ENCODE measurements at places on chromosomes 2 and 18. TPM values are rescaled to one million over a fixed set of nuclear protein-coding genes. Genes with fewer than 3 reads are reported as not detected.

ZBTB7C gene
- 3.4 TPM for total RNA-seq

STRADB gene
- total RNA-seq = 51.7 TPM

DNA sequence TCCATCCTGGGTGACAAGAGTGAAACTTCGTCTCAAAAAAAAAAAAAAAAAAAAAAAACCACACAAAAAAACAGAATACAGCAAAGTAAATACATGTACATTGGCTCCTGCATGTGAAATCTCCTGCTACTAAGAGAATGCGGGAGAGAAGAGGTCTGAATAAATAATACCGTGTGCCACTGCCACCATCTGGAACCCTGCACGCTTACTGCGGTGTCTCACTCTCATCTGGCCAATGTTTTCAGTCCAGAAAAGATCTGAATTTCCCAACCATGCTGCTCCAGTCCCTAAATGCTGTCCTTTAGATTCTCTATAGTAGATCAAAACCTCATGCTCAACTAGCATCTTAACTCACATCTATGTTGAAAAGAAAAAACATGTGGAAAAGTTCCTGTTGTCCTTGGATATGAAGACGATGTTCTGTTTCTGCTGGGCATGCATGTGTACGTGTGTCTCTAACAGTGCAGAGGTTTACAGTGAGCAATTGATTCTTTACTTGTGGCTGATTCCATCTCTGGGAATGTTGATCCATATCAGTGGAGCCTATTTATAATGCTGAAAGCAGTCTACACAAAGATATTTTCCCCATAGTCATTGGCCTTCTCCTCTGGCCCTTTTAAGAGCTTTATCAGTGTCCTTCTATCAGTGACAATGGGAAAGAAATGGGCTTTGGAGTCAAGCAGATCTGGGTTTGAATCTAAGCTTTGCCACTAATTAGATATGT is 11.9 kb downstream of the STON1 start:
- no peak for DNase-seq

DNA sequence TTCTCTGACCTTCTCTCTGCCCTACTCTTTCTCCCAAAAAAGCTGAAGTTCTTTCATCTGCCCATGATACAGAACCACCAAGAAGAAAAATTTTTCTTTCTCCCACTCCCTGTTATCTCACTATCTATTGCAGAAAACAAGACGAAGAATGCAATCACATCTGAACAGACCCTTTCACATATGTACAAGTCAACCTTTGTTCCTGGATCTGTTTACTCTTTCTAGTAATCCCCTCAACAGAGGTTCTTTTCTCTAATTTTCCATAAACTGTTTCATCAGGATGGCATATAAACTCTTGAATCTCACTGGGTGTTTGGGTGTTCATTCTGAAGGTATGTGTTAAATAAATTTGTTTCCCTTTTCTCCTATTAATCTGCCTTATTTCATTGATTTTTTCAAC is 1262.7 kb upstream of the NRXN1 start:
- DNase-seq = no peak

COL4A4 gene
- 0.41 TPM for total RNA-seq

DNA sequence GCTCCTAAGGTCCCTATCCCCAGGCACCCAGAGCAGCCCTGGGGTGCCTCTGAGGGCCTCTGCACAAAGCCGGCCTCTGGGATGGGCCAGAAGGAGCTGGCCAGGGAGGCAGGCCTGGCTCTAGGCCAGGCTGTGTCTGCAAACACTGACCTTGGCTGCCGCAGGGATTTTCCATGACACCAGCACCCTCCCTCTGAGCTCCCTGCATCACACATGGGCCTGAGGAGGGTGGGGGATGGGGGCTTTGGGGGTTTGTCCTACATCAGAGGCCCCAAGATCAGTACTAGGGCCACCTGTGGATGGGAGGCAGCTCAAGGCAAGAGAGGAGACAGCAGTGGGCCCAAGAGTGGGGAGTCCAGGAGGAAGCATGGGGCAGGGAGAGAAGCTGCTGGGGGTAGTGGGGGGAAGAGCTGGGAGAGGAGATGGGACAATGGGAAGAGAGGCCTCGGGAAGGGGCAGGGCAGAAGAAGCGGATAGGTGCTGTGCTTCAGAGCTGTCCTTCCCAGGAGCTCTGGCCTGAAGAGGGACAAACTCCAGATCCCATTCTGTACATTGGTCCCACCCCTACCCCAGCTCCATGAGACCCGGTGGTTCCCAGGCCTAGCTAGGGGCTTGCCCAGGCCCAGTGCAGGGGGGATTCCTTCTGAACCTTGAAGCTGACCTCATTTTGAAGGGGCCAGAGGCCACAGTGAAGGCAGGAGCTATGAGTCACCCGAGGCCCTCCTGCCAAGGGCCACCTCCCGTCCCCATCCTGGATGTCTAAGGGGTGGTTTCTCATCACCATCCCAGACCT is 28.0 kb downstream of the KCNK3 start:
- peak; percentile 73 for DNase-seq

DNA sequence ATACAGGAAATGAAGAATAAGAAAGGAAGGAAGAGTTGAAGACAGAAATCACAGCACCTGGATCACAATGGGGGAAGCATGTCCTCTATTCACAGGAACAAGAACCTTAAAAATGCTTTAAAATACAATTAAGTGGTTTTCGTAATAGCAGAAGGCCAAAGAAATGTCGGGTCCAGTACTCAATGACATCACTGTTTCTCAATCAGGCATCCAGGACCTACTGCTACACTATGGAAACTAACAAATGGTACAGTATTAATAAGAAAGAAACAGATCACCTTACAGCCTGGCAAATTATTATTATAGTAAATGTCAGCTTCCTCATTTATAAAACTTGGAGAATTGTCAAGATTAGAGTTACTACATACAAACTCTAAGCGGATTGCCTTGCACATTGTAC is 15.8 kb downstream of the HNRNPLL start:
- no peak for DNase-seq

DNA sequence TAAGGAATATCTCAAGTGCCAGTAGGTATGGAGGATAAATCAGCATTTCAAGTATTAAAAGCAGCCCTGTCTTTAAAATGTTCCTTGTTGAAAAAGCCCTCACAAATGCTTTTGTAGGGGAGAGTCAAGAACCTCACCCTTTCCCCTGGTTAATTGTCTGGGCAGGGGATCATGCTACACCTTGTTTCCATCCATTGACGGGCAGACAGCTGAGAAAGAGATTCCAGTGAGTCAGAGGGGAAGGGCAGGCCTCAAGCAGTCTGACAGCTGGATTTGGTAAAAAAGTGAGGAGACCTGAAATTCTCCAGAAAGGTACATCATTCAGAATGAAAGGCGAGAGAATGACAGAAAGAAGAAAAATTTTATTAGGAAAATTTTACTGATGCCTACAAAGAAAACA is 203.2 kb upstream of the CYP26B1 start:
- DNase-seq = no peak

DNA sequence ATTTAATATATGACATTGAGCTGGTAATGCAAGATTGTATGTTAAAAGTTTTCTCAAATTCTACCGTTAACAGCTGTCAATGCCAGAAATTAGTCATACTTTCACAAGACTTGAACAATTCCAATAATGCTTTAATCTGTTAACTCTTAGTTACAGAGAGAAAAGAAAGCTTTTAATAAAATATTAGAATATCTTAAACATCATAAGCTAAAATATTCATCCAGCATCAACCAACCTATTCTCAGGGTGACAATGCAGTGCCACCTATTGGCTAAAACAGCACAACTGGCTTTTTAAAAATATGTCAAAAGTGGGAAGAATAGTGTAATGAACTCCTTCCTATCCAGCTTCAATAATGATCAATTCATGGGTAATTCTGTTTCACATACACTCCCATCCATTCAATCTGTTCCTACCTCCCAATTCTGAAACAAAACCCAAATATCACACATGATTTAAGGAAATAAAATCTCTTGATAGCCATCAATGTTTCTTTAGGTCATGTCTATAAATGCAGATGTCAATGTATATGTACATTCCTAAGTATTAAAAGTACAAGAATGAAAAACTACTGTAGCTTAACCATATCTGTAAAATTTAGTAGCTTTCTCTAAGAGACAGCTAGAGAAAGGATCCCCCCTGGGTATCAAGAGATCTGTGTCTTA is 79.8 kb upstream of the CCDC141 start:
- peak; percentile 11 for DNase-seq

DNA sequence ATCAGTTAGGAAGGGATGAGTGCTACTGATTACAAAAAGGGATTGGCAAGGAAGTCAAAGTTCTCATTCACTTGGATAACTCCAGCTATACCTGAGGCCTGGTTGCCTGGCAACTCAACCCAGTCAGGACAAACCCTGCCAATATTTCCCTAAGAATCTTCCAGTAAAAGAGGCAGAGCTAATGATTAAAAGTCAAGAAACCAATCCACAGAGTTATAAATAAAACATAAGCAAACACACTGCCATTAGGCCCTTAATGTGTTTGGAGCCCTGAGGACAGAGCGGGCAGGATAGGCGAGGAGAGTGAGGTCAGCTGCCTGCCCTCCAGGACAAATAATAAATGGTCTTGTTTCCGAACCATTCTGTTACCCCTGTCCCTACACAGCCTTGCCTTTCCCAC is 215.6 kb upstream of the NABP1 start:
- DNase-seq = no peak

DNA sequence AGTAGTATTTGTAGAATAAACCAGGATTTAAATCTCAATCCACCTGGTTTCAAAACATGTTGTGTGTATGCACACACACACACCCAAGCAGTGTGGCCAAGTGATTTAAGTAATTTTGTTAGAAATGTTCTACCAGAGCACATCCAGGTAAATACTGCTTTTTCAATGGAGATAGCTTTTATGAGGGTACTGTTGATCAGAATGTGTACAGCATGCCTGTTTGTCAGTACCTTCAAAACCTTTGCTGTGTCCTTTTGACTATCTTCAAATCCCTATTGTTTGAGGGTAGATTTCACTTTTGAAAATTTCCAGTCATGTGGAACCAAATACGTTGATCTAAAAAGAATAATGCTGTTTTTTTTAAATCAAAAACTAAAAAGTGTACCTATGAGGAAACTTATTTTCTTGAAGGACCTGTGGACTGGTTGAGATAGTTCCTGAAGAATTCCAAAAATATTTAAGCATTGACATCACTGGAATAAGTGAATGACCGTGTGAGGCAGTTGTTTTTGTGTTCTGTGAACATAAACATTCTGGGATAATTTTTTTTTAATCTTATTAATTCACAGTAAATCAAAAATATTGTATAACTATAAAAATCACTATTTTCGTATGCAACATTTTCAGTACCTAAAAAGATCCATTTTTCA is 70.9 kb downstream of the PTRHD1 start:
- DNase-seq = no peak

PRKAG3 gene
- not detected for total RNA-seq

CNTNAP5 gene
- total RNA-seq = not detected

DNA sequence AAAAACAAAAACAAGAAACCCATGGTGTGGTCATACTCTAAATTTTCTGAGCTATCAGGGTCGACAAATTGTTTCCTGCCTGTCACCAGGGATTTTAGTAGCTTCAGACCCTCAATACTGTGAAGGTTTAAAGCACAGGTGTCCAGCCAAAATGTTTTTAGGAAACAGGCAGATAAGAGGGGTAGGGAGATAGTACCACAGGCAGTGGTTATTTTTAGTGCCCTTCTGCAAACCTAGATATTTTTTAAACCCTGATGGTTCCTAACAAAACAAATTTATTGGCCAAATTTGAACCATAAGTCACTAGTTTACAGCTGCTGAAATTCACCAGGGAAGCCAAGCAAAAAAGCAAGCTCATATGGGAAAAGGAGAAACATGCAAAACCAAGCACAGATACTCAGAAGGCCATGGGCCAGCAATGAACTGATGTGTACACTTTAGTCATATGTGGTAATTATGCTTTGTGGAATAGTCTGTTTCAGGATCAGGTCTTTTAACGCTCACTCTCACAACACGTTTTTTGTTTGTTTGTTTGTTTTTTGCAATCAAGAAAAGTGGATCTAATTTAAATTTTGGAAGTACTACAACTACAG is 156.8 kb upstream of the STK17B start:
- DNase-seq = no peak

GRCh38 chr2:35415282-35415681 is 940.3 kb upstream of the CRIM1 start:
- no peak for DNase-seq

CRYBA2 gene
- total RNA-seq = not detected

GRCh38 chr2:238127165-238128060 is 11.1 kb upstream of the KLHL30 start:
- no peak for DNase-seq

DNA sequence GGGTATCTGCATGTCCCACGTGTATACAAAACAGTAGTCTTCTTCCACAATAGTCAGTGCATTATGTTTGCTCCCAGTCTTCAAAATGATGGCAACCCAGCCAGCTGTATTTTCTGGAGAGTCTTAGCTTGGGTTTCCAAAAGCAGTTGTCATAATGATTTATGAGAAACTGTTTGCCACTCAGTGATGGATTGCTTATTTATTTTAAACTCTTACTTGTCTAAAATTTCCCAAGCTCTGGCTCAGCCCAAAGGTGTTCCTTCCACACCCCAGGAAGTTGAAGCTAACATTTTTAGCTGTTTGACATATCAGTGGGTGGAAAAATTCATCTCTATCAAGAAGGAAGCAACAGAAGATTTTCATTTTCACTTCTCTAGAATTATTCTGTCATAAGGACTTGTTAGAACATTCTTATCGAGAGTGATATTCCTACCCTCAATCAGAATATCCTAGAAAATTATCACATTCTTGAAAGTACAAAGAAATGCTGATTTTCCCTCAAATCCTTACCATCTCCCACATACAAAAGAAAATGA is 78.8 kb downstream of the ASAP2 start:
- no peak for DNase-seq

DSG1 gene
- total RNA-seq = not detected

DNA sequence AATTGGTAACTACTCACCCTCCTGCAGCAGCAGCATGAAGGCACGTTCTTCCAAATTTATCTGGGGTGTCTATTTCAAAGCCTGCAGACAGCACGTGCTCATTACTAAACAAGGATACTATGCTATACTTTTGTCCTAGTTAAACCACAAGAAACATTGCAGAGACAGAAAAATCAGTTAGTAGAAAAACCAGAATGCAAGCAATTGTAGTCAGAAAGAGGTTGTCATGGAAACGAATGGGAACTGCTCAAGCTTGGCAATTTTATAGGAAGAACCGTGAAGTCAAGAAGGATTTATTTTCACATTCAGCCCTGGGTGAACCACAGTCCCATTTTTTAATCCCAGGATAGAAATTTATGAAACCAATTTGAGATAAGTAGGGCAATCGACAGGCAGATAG is 162.2 kb upstream of the PGAP1 start:
- peak; percentile 41 for DNase-seq

DNA sequence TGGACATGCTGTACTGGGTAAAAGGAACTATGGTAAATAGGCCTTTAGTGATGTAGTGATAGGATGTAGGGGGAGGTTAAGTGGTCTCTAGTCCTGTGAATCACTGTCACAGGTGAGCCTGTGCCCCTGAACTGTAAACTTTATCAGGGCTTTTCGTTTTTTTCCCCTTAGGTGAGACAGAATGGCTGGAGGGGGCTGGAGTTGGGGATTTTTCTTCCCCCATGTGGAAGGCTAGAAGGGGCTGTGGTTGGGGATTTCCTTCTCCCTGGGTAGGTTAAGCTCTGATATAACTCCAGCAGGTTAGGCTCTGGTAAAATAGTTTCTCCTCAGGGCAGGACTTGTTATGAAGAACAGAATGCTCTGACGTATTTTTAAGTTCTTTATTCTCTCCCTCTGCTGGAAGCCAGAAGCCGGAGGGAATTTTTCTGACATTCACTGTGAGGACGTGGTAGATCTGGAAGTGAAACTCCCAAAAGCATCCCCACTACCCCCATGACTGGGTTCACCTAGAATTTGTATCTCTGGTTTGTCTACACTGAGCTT is 28.5 kb downstream of the PIKFYVE start:
- DNase-seq = no peak

Data from A172 (cell line).